ENCODE measurements at places on chromosomes 12 and 14.

GRCh38 chr12:121330692-121331091 is 21.5 kb downstream of the ANAPC5 start:
- no peak for DNase-seq

DNA sequence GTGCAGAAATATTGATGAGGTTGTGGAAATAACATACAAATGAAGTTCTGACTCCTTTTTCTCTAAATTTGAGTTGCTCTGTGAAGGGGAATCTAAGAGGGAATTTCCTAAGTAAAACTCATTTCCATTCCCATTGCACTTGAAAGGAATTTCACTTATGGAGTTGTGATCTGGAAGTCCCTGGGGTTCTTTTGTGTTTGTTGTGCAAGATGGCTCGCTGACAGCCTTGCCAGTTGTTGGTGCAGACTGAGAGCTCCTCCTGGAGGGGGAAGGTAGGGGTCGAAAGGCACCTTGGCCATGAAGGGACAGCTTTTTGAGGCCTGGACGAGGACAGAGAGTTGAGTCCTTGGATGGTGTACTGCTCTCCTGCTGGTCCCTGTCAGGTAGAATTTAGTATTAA is 72.0 kb downstream of the C12orf56 start:
- no peak for DNase-seq

- no peak for DNase-seq
These were observed 27.7 kb downstream of the PPP2R5C start for GRCh38 chr14:101789222-101789621.

DNA sequence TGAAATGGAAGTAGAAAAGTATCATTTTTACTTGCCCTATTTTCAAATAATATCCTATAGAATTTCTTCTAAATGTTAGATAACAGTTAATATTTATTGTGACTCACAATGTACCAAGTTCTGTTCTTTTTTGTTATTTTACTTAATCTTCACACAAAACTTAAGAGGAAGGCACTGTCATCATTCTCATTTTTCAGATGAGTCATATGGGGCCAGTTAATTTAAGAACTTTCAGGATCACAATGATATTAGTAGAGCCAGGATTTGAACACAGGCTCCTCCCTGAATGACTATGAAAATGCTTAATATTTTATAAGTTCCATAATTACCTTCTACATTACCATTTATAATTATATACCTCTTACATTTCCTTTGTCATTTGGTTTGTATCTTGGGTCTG is 10.4 kb upstream of the TMEM260 start:
- no peak for DNase-seq

- DNase-seq: no peak
These were observed 584 bp downstream of the ACVR1B start for GRCh38 chr12:51951843-51952722.

GRCh38 chr12:52073531-52074381 is 4.0 kb downstream of the ATG101 start:
- DNase-seq: no peak

GRCh38 chr14:33934043-33934750 is 16.7 kb downstream of the EGLN3 start:
- no peak for DNase-seq

DNA sequence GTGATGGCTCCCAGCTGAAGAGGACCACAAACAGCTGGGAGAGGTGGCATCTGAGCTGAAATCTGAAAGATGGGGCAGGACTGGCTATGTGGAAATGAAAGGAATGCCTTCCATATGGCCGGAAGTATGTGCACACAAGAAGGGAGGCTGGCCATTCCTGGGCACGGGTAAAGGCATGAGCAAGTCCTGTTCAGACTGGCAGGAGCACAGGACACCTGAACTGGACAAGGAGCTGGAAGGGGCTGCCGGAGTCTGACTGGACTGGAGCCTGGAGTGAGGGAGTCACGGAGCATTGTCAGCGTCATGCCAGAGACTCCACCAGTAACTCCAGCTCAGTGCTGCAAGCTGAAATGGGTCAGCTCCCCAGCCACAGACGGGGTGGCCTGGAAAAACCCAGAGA is 11.9 kb upstream of the TC2N start:
- no peak for DNase-seq

DNA sequence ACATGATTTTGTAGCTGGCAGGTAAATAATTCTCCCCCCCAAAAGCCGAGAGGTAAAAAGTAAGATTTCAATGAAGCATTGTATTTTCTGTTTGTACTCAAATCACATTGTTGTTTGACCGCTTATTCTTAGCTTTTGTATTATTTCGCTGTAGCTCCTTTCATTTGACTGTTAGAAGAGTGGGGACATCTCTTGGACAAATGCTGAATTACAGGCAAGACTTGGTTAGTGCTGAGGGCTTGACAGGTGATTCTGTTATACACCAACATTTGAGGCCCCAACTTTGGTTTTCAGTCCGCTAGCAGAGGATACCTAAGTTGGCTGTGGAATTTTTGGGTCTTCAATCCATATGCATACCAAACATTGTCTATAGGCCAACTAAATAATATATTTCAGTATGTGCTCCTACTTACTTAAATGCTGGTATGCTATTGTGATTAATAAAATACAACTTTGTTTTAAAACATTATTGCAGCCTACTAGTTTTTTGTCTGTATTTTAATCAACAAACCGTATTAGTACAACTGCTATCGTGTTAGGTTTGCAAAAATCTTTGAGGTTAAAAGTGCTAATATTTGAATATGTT is 102.2 kb downstream of the ERC1 start:
- DNase-seq: no peak

All from stimulated activated CD4-positive, alpha-beta T cell treated with anti-CD3 and anti-CD28 coated beads, Interleukin-12 subunit alpha, Interleukin-12 subunit beta, amount 100 ng/mL, for 48 hours (primary cell).